ENCODE measurements at places on chromosomes 3 and 15. TPM values are rescaled to one million over a fixed set of nuclear protein-coding genes. Genes with fewer than 3 reads are reported as not detected.

DNA sequence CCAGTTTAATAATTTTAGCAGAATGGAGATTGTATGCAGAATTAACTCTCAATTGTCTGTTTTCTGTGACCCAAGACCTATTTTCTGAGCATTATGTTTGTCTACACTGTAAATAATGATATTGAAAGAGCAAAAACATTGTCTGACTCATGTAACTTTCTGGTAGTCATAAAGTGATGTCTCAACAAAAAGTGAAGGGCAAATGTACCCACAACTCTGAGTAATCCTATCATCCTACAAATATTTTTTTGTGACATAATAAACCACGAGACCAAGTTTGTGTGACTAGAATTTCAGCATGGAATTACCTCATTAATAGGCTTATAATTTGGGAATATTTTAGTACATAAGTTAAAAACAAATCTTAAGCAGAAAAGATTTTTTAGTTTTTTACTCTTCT lies 15.4 kb upstream of the ABHD10 start:
- DNase-seq, result peak; percentile 91

GRCh38 chr15:26083896-26084295 lies 220.8 kb upstream of the ATP10A start:
- peak; percentile 39 for DNase-seq

DNA sequence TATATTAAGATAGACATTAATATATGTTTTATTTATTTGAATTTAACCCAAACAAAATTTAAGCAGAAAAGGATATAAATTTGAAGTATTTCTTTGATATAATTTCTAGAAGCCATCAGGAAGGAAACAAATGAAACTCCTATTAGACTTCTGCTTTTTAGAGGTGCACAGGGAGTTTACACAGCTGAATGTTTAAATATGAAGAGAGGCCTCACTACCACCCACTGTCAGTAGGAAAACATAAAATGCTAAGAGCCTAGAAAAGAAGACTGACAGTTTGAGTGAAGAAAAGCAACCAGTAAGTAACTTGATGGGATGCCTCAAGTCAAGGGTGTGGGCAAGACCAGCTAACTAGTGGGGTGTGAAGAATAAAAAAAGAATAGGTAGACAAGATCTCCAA lies 19.7 kb downstream of the PLSCR2 start:
- no peak for DNase-seq

GRCh38 chr15:74300057-74300795 lies 64.1 kb downstream of the CCDC33 start:
- no peak for DNase-seq

GRCh38 chr3:62187022-62187431 lies 186.3 kb downstream of the FEZF2 start:
- peak; percentile 35 for DNase-seq

DNA sequence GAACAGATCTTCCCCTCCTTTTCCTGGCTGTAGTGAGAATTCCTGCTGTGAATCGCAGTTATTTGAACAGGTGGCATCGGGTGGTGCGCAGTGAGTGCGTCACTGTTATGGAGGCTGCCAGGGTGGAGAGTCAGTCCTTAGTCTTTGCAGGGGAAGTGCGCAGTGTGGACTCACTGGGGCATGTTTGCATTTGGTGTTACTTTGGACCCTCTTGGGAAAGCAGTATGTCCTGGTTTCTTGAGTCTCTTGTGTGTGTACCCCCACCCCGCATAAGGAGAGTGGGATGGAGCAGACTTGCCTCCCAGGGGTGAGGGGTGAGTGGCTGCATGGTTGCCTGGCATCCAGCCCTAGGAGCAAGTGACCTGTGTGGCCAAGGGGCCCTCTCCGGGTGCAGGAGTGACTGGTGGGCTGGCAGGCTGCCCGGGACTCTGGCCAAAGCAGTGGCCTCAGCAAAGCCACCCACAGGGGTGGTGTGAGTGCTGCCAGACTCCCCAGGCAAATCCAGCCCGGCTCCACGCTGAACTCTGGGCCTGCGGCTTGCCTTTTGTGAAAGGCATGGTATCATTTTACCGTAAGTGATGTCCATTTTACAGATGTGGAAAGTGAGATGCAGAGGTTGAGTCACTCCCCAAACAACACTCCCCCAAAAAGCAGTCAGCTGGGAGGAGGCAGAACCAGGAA lies 46.4 kb downstream of the DNASE1L3 start:
- DNase-seq, result peak; percentile 23

GRCh38 chr3:53242642-53243041 lies 13.2 kb downstream of the TKT start:
- peak; percentile 62 for DNase-seq

TLR9 gene
- not detected for total RNA-seq

CYP19A1 gene
- 0.76 TPM for total RNA-seq

ITIH1 gene
- not detected for total RNA-seq

PATL2 gene
- total RNA-seq, result not detected

CHRFAM7A gene
- total RNA-seq, result not detected

SERINC4 gene
- total RNA-seq, result not detected

All from GM23248 (cell line).